EH (cell line): ENCODE measurements at places on chromosomes 3 and 15.

DNA sequence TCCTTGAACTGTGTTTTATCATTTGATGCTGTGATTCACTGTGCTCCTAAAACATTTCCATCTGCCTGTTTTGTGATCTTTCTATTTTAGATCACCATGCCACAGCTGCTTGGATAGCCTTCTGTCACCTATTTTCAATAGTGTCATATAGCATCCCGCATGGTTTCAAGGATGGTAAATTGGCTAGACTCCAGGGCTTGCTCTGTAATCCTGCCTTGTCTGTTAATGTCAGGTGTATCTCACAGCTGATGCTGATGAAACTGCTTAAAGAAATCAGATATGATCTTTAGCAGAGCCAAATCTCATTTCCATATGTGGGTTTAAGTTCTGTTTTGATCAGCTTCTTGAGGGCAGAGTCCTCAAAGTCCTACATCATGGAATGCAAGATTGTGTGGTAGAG is 182.2 kb downstream of the UBE2E2 start:
- no peak for DNase-seq

- no peak for DNase-seq
Measured at GRCh38 chr3:12655701-12656100, 8.2 kb downstream of the RAF1 start.

DNA sequence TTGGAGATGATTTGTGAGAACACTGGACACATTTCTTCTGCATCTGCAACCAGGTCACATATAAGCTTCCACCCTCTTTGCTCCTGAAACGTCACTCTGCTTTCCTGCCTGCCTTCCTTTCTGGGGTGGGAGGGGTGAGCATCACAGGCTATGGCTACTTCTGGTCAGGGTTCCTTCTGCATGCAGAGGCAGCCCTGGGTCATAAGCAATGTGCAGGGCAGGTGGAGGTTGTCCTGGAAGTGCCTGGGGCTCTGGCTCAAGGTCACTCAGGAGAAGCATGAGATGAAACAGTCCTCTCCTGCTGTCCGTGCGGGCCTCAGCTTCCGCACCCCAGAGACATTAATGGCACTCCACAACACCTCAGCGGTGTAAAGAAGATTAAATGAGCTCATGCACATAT is 15.1 kb downstream of the SLC6A20 start:
- DNase-seq, result no peak

- DNase-seq, result no peak
Measured at GRCh38 chr3:33789183-33789954, 9.1 kb upstream of the PDCD6IP start.

- DNase-seq, result peak; percentile 37
Measured at GRCh38 chr3:128426128-128426921, 40.4 kb downstream of the DNAJB8 start.

DNA sequence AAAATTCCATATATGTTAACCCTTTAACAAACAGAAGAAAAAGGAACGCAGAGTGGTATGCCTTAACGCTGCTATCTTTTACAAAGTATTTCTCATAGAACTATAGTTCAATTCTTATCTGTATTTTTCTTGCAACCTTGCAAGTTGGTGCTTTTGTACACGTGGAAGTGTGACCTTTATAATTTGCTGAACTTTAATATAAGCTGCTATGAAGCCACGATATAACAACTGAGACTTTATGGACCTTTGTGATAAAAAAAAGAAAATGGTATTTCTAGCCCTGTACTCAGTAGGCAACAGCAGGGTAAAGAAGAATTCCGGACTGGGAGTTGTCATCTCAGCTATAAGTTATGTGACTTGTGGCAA is 6.3 kb upstream of the TFG start:
- no peak for DNase-seq

- peak; percentile 54 for DNase-seq
Measured at GRCh38 chr3:151008699-151009098, 36.2 kb upstream of the CLRN1 start.

GRCh38 chr15:67979281-67979680 is 74.8 kb upstream of the PIAS1 start:
- DNase-seq, result no peak

GRCh38 chr15:99486371-99487336 is 79.1 kb upstream of the MEF2A start:
- DNase-seq, result peak; percentile 91

GRCh38 chr15:48645558-48646330 is at the start of gene FBN1:
FBN1 (minus strand) TSS chr15:48645709; CDS start chr15:48644769, 940 bp downstream.
- DNase-seq, result peak; percentile 94

DNA sequence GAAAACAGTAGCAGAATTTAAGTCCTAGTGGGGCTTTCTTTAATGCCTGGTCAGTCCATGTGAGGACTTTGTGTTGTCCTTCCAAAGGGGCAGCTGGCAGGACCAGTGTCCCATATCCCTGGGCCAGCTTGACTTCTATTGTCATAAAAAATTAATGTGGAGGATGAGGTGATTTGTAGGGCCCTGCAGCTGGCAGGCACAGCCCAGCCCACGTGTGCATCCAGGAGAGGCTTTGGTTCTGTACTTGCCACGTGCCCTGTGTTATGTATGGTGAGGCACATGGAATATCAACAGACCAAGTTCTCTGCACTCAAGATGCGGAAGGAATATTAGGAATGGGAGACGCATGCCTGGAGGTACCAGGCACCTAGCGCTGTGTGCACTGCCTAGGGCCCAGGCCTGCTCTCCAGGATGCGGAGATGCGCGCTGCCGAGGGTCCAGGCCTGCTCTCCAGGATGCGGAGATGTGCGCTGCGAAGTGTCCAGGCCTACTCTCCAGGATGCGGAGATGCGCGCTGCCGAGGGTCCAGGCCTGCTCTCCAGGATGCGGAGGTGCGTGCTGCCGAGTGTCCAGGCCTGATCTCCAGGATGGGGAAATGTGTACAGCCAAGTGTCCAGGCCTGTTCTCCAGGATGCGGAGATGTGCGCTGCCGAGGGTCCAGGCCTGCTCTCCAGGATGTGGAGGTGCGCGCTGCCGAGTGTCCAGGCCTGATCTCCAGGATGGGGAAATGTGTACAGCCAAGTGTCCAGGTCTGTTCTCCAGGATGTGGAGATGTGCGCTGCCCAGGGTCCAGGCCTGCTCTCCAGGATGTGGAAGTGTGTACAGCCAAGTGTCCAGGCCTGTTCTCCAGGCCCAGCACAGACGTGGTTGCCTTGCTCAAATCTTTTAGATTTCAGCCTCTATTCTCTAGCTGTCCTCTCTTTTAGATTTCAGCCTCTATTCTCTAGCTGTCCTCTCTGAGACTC is 183.3 kb upstream of the ROPN1 start:
- DNase-seq, result no peak

DNA sequence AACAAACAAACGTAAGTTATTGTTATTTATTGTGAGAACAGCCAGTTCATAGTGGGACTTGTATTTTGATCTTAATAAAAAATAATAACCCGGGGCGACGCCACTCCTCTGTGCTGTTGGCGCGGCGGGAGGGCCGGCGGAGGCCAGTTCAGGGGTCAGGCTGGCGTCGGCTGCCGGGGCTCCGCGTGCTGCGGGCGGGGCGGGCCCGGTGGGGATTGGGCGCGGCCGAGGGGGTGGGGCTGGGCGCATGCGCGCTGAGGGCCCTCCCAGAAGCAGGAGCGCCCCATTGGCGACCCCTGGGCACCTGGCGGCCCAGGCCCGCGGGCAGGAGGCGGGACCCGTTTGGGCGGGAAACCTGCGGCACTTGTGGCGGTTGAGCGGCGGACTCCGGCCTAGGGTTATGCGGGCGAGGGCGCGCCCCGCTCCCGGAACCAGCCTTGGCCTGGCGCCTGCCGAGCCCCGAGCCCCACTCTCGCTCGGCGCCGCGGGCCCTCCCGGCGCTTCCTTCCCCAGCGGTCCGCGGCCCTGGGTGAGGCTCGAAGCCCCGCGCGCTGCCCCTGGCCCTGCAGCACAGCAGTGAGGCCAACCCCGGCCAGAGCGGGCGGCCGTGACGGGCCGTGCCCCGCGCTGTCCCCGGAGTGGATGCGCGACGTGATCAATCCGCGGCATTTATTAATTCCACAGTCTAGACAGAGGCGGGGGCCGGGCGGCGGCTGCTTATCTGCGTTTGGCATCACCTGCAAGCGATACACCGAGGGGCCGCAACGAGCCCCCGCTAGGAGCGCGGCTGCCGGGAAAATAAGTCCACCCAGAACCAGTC is 6.0 kb downstream of the ISL2 start:
- DNase-seq, result peak; percentile 20

- DNase-seq, result no peak
Measured at GRCh38 chr3:47761046-47761445, 20.6 kb downstream of the SMARCC1 start.

DNA sequence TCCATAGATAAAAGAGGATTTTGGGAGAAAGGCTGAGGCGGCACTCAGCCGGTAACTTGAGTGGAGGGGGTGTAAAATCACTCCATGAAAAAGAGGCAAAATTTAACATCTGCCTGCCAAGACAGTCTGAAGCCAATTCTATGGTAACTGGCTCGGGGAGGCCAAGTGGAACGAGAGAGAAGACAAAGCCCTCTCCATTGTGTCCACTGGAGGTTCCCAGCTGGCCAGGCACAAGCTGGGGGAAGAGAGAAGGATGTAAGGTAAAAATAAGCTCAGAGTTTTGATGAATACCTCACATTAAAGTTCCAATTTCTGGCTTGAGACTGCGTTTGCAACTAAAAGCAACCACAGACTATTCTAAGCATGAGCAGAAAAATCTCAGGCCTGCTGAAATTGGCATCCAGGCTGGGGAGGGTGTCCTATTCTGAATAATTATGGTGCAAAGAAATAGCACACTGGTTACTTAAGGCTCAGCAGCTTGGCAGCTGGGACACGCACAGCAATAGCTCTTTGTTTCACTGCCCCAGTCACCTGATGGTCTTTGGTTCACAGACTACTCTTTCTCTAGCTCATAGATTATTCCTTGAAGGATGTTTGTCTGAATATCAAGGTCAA is 48.8 kb downstream of the CHRD start:
- peak; percentile 7 for DNase-seq

DNA sequence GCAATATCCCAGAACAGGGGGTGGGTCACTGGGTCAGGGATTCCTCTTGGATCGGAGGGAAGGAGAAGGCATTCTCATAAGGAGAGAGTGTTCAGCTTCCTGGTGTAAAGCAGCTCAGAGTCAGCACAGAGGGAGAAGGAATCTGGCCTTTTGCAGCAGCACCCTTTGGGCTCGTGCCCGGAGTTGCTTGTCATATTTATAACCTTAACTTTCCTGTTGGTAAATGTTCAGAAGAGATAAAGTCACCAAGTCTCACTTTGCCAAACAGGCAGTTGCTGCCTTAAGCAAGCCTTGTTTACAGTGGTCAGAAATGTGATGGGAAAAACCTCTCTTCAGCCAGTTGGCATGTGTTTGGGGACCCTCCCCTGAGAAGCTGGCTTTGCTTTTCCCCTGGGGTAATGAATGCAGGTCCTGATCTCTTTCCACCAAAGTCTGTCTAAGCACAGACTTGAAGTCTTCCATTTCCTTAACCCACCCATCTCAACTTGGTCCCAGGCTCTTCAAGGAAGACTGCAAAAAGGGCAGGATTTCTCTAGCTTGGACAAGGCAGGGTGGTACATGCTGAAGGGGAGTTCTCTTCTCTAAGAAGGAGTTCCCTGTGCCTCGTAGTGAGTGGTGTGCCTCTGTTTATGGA is 206.9 kb upstream of the BHLHE40 start:
- peak; percentile 74 for DNase-seq

- no peak for DNase-seq
Measured at GRCh38 chr15:61064651-61065050, 164.5 kb downstream of the RORA start.

GRCh38 chr3:90091549-90091948 is 984.1 kb downstream of the EPHA3 start:
- DNase-seq, result no peak

- DNase-seq, result peak; percentile 74
Measured at GRCh38 chr15:41233367-41233771, 2.3 kb downstream of the CHP1 start.

DNA sequence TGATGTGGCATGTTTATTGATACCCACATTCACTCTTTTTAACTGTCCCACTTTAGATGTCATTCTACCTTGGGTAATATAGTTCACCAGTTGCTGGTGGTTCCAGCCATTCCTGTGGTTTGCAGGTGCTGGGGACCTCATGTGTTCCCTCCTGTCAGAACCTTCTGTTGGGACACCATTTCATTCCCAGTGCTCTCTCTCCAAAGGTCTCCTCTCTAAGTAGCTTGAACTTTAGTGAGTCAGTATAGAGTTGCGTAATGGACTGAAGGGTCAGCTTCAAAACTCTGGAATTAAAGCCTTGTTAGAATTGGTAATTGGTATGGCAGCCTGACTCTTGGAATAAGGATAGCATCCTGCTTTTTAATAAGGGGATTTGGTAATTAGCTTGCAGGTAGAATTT is 108.5 kb downstream of the PLCL2 start:
- peak; percentile 65 for DNase-seq

- DNase-seq, result no peak
Measured at GRCh38 chr3:135618123-135618522, 347.4 kb upstream of the PPP2R3A start.

GRCh38 chr3:151584566-151584965 is 123.7 kb upstream of the IGSF10 start:
- DNase-seq, result no peak

DNA sequence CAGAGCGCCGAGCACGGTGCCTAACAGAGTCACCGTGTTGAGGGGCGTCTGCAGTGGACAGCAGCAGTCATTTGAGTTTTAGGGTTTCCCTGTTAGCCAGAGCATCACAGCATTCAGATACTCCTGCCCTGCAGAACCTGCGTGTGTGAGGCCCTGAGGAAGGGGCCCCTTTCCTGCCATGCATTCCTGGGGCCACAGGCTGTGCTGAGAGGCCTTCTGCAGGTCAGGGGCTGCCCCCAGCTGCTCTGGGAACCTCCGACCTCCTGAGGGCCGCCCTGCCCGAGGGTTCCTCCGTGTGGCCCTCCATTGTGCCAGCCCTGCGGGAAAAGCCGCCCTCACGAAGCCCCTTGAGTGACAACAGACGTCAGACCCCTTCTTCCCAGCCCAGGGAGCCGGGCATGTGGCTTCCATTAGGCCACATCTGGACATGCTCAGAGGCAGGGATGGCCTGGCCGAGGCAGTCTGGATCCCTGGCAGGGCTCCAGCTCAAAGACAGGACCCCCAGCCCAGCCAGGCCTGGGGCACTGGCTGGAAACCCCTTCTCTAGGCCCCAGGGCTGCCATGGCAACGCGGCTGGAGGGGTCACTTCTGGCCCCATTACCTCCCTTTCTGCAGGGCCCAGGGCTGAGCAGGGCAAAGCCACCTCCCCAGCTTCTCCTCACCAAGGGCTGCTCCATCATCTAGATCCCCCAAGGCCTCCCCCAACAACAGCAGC is 25.3 kb downstream of the FBLN2 start:
- peak; percentile 32 for DNase-seq
